ENCODE measurements at places on chromosomes 2 and 18. TPM values are rescaled to one million over a fixed set of nuclear protein-coding genes. Genes with fewer than 3 reads are reported as not detected.

CD28 gene
- 0.05 TPM for total RNA-seq

GRCh38 chr2:215729985-215730620 lies 283.2 kb downstream of the MREG start:
- no peak for DNase-seq
- peak overlapping the region; percentile 61 for H3K27ac ChIP-seq
- H3K36me3 ChIP-seq = peaks cover 13% of the 10 kb centered on the region
- H3K27me3 ChIP-seq = no peaks in the 10 kb centered on the region
- no peak overlapping the region for H3K4me3 ChIP-seq

DNA sequence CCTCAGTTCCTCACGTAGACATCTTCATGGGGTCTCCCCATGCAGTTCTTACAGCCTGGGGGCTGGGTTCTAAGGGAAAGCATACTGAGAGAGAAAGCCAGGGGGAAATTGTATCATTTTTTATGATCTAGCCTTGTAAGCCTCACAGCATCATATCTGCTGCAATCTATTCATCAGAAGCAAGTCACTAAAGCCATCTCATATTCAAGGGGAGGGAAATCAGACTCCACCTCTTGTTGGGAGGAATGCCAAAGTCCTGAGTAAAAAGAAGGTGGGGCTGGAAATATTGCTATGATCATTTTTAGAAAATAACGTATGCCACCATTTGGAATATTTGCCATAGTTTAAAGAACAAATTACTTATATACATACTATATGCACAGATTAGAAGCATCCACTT lies 304.6 kb downstream of the TXNL1 start:
- DNase-seq = no peak
- H3K27me3 ChIP-seq = no peaks in the 10 kb centered on the region
- no peak overlapping the region for H3K27ac ChIP-seq
- H3K4me3 ChIP-seq = no peak overlapping the region

DNA sequence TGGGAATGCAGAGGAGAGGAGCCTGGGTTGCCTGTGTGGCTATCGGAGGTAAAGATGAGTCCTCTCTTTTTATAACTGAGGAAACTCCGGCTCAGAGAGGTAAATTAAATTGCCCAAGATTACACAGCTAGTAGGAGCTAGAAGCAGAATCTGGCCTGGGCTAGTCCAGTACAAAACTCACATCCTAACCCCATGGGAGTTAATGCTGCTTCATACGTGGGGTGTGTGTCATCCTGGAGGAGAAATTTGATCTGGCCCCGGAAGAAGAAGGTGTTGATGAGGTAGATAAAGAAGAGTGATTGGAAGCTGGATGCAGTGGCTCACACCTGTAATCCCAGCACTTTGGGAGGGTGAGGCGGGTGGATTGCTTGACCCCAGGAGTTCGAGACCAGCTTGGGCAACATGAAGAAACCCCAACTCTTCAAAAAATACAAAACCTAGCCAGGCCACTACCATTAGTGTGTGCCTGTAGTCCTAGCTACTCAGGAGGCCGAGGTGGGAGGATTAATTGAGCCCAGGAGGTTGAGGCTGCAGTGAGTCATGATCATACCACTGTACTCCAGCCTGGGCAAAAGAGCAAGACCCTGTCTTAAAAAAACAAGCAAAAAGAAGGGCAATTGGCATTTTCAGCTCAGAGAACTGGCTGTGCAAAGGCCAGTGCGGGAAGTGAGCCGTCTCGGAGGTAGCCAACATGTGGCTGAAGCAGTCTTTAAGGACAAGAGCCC lies 33.7 kb downstream of the CTIF start:
- peak overlapping the region; percentile 77 for H3K27ac ChIP-seq
- H3K4me3 ChIP-seq = no peak overlapping the region
- peaks cover 89% of the 10 kb centered on the region for H3K4me1 ChIP-seq
- peaks cover 7% of the 10 kb centered on the region for H3K36me3 ChIP-seq
- no peaks in the 10 kb centered on the region for H3K27me3 ChIP-seq

DNA sequence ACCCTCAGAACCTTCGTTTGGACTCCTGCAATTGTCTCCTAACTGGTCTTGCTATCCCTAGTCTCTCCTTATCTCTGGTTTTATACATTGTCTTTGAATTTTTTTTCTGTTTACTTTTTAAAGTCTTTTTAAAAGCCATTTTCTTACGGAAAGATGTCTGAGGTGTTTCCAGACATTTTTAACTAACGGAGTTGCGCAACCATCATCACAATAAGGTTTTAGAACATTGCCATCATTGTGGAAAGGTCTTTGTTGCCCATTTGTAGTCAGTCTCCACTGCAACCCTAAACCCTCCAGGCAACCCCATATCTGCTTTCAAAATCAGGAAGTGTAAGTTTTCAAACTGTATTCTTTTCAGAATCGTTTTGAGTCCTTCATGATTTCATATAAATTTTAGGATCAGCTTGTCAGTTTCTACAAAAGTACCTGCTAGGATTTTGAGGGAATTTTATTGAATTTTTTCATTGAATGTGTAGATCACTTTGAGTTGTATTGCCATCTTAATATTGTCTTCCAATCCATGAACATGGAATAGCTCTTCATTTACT lies 46.3 kb downstream of the ANKRD12 start:
- H3K4me3 ChIP-seq = no peak overlapping the region
- DNase-seq = no peak
- H3K27me3 ChIP-seq = no peaks in the 10 kb centered on the region
- H3K4me1 ChIP-seq = peaks cover 12% of the 10 kb centered on the region

- H3K4me1 ChIP-seq = peaks cover 9% of the 10 kb centered on the region
- DNase-seq = no peak
- H3K27ac ChIP-seq = no peak overlapping the region
- H3K36me3 ChIP-seq = no peaks in the 10 kb centered on the region
These were observed 47.4 kb upstream of the CAB39 start for GRCh38 chr2:230665263-230665691.

- H3K4me1 ChIP-seq = peaks cover 6% of the 10 kb centered on the region
- peaks cover 28% of the 10 kb centered on the region for H3K27me3 ChIP-seq
- H3K4me3 ChIP-seq = no peak overlapping the region
- H3K36me3 ChIP-seq = no peaks in the 10 kb centered on the region
- no peak for DNase-seq
These were observed 20.4 kb upstream of the PDIA6 start for GRCh38 chr2:10833021-10833420.

DNA sequence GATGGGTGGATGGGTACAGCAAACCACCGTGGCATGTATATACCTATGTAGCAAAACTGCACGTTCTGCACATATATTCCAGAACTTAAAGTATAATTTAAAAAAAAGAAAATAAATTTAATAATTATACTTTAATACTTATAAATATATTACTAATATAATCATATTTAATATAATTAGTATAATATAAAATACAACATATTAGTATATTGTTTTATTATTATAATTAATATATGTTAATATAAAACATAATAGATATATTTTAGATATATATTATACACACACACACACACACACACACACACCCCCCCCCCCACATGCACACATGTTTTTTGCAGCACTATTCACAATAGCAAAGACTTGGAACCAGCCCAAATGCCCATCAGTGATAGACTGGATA lies 29.8 kb downstream of the RPIA start:
- no peaks in the 10 kb centered on the region for H3K27me3 ChIP-seq
- no peaks in the 10 kb centered on the region for H3K36me3 ChIP-seq
- no peak for DNase-seq

DNA sequence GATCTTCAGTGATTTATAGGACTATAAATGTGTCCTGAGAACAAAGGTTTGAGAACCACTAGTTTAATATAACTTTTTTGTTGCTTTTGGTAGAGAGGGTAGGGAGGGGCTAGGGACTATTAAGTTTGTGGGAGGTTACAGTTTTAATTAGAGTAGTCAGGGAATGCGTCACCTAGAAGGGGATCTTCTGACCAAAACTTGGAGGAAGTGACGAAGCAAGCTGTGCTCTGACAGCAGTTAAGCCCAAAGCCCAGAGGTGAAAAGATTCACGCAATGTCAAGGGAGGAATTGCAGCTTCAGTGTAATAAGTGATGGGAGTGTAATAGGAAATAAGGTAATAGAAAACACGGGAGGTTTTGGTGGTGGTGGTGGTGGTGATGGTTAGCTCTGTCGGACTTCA lies 8.1 kb downstream of the TDRD15 start:
- peaks cover 46% of the 10 kb centered on the region for H3K27me3 ChIP-seq
- no peaks in the 10 kb centered on the region for H3K36me3 ChIP-seq
- no peak overlapping the region for H3K4me3 ChIP-seq
- DNase-seq = no peak
- no peaks in the 10 kb centered on the region for H3K4me1 ChIP-seq
- no peak overlapping the region for H3K27ac ChIP-seq

- DNase-seq = no peak
- H3K27ac ChIP-seq = no peak overlapping the region
- H3K36me3 ChIP-seq = no peaks in the 10 kb centered on the region
- no peaks in the 10 kb centered on the region for H3K27me3 ChIP-seq
- no peak overlapping the region for H3K4me3 ChIP-seq
These were observed 61.2 kb upstream of the SLC39A10 start for GRCh38 chr2:195595825-195596224.

DNA sequence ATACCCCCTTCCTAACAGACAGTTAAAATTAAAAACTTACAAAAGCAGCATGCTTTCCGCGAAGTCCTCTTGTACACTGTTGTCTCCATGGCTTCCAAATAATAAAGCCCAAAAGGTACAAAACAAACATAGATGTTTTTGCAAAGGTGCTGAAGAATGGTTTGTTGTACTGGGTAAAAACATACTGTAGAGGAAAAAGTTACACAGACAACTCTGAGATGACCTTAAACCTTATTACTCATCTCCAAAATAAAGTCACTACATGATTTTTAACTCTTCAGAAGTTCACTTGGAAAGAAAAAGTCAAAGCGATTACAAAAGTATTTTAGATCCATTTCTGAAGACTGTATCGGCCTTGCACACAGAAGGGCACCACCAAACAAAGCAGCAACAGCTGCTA lies 6.1 kb downstream of the SLC35F5 start:
- peaks cover 39% of the 10 kb centered on the region for H3K4me1 ChIP-seq
- H3K27ac ChIP-seq = no peak overlapping the region
- no peak overlapping the region for H3K4me3 ChIP-seq
- H3K27me3 ChIP-seq = no peaks in the 10 kb centered on the region
- DNase-seq = no peak

DNA sequence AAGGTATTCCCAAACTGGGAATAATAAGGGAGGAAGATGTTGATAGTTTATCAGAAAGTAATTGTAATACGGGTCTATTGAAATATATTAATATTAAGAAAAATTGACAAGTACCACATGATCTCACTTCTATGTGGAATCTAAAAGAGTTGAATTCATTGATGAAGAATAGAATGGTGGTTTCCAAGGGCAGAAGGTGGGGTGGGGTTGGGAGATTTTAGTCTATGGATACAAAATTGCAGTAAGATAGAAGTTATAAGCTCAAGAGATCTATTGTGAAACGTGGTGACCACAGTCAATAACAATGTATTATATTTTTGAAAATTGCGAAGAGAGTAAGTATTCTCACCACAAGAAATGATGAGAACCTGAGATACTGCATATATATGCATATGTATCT lies 38.9 kb downstream of the COL3A1 start:
- no peak for DNase-seq
- H3K4me1 ChIP-seq = peaks cover 90% of the 10 kb centered on the region
- H3K4me3 ChIP-seq = no peak overlapping the region
- peak overlapping the region; percentile 71 for H3K27ac ChIP-seq

DNA sequence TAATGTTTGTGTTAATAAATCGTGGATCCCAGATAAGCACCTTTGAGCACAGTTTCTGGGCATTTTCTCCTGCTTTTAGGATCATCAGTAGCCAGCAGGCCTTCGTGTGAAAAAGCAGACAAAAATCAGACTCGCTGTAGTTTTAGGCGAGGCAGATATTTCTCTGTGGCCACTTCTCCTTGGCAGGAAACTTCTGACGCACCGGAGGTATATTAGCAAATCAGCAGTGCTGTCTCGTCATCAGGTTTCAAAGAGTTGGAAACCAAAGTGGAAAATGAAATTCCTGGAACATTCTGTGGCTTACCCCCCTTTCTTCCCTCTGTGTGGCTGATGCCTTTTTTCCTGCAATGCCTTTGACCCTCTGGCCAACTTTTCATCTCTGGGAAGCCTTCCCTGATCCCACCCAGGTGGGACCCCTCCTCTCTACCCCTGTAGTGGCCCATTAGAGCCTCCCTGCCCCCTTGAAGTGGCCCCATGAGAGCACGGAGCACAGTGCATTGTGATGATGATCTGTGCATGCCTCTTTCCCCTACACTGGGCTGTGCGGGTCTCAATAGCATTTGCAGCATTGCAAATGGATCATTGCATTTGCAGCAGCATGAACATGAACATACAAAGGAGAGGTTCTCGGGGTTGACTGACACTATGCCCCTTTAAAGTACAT lies 93.3 kb downstream of the RNF144A start:
- no peak overlapping the region for H3K4me3 ChIP-seq
- no peaks in the 10 kb centered on the region for H3K36me3 ChIP-seq
- no peaks in the 10 kb centered on the region for H3K27me3 ChIP-seq
- peaks cover 58% of the 10 kb centered on the region for H3K4me1 ChIP-seq

- no peaks in the 10 kb centered on the region for H3K36me3 ChIP-seq
- H3K27ac ChIP-seq = peak overlapping the region; percentile 15
- H3K27me3 ChIP-seq = no peaks in the 10 kb centered on the region
- no peak for DNase-seq
These were observed 110.3 kb upstream of the PKDCC start for GRCh38 chr2:41937464-41937906.

GRCh38 chr18:49335677-49336076 lies 124.8 kb downstream of the DYM start:
- no peak overlapping the region for H3K4me3 ChIP-seq
- DNase-seq = no peak
- H3K27ac ChIP-seq = no peak overlapping the region
- peaks cover 32% of the 10 kb centered on the region for H3K4me1 ChIP-seq
- peaks cover 11% of the 10 kb centered on the region for H3K36me3 ChIP-seq

GRCh38 chr2:172416447-172417058 lies 10.8 kb upstream of the ITGA6 start:
- H3K36me3 ChIP-seq = no peaks in the 10 kb centered on the region
- no peak overlapping the region for H3K27ac ChIP-seq
- no peak overlapping the region for H3K4me3 ChIP-seq
- no peaks in the 10 kb centered on the region for H3K4me1 ChIP-seq
- DNase-seq = no peak

GRCh38 chr2:28407131-28407975 lies 14.7 kb downstream of the FOSL2 start:
- peak overlapping the region; percentile 68 for H3K27ac ChIP-seq
- H3K4me3 ChIP-seq = no peak overlapping the region
- DNase-seq = no peak
- peaks cover 51% of the 10 kb centered on the region for H3K36me3 ChIP-seq
- peaks cover 59% of the 10 kb centered on the region for H3K4me1 ChIP-seq

DNA sequence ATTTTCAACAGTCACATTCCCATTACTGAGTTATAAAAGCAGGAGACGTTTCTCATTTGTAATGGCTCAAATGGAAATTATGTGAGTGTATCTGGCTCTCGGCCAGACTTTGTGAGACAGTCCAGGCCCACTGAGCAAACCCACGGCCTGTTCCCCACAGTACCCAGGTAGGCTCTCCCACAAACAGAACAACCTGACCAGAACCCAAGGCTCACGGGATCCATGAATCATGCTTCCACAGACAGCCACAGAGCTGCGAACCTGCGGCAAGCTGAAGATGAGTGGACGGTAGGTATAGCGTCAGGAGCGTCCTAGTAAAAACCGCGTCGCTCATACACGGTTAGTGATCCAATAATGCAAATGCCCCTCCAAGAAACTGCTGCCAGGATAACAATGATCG lies 34.2 kb downstream of the NDUFA10 start:
- no peak overlapping the region for H3K27ac ChIP-seq
- no peak overlapping the region for H3K4me3 ChIP-seq
- H3K36me3 ChIP-seq = peaks cover 40% of the 10 kb centered on the region
- DNase-seq = no peak

- peak overlapping the region; percentile 12 for H3K27ac ChIP-seq
- no peak overlapping the region for H3K4me3 ChIP-seq
- peaks cover 30% of the 10 kb centered on the region for H3K4me1 ChIP-seq
- no peaks in the 10 kb centered on the region for H3K27me3 ChIP-seq
- peaks cover 5% of the 10 kb centered on the region for H3K36me3 ChIP-seq
These were observed 245.6 kb downstream of the FAM210A start for GRCh38 chr18:13480571-13481255.
